Hematopoietic multipotent progenitor cell (in vitro differentiated cells): ENCODE measurements at places on chromosomes 5 and 9.

DNA sequence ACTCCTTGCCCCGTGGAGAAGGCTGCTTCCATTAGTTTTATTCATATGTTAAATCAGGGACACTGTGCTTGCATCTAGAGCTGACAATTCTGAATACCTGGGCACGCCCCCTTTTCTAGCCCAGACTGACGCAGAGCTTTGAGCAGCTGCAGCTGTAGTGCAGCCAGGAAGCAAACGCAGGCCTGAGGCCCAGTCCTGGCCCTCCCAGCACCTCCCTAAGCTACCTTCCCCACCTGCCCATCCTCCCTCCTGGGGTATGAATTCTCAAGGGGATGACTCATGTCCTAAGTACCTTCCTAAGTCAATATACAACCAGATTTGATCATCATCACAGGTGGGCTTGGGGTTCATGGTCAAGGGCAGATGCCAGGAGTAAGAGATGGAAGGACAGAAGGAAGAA lies 3.5 kb downstream of the PHF19 start:
- DNase-seq, result no peak

DNA sequence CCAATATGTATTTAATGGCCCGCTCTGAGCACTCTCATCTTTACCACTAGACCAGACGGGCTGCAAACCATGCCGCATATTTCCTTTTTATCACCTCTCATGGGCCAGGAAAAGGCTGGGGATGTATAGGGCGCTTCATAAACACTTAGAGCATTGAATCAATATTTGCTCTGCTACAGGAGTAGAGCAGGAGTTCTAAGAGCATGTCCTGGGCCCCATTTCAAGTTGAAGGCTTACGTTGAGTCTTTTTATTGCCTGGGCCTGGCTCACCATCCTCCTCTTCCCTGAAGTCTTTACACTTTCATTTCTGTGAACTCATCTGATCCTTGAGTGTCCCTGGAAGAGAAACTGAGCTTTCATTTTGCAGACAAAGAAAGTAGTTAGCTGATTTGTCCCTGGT lies 112.4 kb downstream of the FSTL4 start:
- no peak for DNase-seq

DNA sequence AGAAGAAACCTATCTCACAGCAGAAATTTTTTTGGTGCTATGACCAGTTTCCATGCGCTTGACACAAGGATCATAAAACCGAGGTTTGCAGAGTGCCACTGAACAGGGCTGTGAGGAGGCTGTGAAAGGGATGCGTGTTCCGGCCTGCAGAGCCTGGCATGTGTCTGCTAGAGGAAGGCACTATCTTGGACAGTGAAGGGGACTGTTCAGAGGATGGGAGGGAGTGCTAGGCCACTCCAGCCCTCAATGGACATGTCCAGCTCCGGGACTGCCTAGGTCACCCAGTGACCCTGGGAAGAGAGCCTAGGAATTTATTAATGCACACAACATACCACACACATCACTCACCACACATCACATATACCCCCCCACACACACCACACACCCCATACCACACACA lies 275.9 kb downstream of the GADD45G start:
- no peak for DNase-seq

DNA sequence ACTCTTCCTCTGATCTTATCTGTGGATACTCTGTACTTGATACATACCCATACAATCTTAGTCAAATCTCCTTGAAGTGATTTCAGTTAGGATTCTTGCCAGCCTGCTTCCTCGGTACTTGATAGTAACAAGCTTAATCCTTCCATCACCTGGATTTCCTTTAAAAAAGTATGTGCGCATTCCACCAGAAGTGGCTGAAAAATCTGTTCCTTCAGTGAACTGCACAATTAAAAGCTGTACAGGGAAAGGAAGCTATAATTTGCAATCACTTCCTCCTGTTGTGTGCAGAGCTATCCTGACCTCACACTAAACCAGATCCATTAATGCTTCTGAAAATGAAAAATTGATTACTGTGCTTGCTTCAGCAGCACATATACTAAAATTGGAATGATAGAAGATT lies 47.3 kb downstream of the PWWP2A start:
- DNase-seq, result no peak

GRCh38 chr9:27041746-27042145 lies 36.3 kb upstream of the LRRC19 start:
- no peak for DNase-seq

DNA sequence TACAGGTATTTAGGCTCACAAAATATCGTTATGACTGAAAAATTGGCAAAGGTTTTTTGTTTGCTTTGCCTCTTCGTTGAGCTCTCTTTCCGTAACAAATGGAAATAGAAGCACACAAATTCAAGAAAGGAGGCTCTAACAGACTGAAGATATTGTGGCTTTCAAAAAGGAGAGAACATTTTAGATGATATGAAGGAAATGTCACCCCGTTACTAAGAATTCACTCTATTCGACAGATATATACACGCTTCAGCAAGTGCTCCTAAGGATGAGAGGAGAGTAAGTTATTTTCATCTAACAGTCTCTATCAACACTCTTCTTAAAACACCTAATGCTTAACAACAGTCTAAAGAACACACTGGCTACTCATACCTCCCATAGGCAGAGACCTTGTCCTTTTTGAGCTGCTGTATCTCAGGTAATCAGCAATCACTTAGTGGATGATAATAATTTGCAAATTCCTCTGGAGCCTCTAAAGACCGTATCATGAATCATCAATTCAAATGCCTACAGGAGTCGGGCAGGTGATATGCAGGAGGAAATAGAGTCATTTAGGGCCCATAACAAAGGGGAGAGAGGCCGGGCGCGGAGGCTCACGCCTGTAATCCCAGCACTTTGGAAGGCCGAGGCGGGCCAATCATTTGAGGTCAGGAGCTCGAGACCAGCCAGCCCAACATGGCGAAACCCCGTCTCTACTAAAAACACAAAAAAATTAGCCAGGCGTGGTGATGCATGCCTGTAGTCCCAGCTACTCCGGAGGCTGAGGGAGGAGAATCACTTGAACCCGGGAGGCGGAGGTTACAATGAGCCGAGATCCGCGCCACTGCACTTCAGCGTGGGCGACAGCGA lies 1.4 kb upstream of the HSDL2 start:
- no peak for DNase-seq

- peak; percentile 28 for DNase-seq
Measured at GRCh38 chr5:123036391-123037103, at the start of gene PPIC. PPIC (minus strand) TSS chr5:123036725; CDS start chr5:123036625, 100 bp downstream.

DNA sequence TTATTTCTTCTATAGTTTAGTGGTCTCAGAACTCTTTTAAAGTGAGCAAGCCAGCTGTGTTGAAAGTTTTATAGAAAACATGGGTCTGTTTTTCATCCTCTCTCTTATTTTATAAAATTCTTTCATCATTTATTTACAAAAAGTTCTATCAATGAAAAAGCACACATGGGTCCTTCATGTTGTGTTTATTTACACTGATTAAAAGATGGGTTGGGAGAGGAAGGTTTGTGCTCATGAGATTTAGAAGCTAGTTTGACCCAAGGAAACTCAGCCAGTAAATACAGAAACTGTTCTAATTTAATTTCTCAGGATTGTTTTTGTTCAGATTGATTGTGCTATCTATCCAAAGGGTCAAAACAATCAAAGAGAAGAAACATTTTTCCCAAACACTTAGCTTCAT lies 178.8 kb upstream of the KLF9 start:
- no peak for DNase-seq

- DNase-seq, result peak; percentile 65
Measured at GRCh38 chr9:136327304-136327974, at the start of gene GPSM1. GPSM1 (plus strand) TSS chr9:136327539; CDS start chr9:136327696, 157 bp downstream.

DNA sequence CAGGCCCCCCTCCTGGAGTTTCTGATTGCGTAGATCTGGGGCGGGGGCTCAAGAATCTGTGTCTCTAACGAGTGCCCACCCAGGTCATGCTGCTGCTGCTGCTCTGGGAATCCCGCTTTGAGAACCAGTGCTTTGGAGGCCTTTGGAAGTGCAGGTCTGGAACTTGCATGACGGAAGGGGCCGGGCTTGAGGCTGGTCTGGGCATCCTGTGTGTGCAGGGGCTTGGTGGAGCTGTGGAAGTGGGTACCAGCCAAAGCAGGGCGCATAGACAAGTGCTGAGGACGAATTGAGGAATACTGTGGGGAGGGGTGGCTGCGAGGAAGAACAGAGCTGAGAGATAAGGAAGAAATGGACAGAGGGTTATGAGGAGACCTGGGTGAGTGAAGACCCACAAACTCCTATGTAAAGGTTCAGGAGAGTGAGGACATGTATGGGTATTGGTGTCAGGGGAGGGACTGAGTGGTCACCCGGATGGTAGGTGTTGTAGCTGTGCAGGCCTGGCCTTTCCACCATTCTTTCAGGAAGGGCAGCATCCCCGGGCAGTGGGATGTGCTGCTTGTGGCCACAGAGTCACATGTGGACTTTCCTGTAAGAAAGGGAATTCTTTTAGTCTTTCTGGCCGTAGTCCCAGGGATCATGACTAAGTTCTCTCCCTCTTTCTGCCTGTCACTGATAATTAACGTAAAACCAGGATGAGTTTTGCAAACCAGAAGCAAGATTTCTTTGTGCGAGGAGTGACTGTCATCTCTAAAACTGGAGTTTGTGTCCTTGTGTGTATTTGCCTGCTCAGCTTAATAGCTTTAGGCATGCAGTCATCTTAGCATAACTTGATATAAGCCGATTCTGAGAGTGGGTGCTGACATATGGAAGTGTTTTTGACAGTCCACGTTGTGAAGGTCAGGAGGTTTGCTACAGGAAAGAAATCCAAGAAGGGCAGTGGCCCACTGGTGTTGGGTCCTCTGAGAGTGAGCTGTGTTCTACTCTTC lies 43.3 kb upstream of the TJP2 start:
- DNase-seq, result no peak

- no peak for DNase-seq
Measured at GRCh38 chr9:4640027-4640426, 22.1 kb upstream of the PLPP6 start.

DNA sequence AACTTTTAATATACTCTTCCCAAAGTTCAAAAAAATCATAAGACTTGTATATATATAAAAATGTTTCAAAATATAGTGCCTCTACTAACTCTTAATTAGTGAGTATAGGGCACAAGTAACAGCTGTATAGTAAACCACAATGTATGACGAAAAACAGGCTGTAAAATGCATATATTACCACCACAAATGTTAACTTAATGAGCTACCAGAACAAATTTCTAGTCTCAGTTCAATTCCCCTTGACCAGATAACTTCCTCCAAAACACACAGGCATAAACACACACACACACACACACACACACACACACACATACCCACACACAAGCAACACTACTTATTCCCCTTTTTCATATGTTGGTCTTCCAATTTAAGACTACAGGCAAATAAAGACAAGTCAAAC lies 78.8 kb downstream of the FBXL17 start:
- DNase-seq, result no peak

DNA sequence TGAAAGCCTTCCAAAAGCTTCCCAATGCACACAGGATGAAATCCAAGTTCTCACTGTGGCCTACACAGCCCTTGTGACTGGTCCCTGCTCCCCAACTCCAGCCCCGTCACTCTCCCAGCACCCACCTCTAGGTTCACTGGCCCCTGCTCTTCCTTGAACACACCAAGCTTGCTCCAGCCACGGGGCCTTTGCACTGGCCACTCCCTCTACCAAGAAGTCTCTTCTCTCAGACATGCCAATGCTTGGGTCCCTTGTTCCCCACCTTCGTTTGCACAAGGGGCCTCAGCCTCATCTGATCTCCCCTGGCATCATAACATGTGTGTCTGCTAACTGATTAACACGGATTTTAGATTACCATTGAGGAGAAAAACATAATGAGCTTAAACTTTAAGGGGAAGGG lies 56.0 kb downstream of the ROR2 start:
- no peak for DNase-seq

DNA sequence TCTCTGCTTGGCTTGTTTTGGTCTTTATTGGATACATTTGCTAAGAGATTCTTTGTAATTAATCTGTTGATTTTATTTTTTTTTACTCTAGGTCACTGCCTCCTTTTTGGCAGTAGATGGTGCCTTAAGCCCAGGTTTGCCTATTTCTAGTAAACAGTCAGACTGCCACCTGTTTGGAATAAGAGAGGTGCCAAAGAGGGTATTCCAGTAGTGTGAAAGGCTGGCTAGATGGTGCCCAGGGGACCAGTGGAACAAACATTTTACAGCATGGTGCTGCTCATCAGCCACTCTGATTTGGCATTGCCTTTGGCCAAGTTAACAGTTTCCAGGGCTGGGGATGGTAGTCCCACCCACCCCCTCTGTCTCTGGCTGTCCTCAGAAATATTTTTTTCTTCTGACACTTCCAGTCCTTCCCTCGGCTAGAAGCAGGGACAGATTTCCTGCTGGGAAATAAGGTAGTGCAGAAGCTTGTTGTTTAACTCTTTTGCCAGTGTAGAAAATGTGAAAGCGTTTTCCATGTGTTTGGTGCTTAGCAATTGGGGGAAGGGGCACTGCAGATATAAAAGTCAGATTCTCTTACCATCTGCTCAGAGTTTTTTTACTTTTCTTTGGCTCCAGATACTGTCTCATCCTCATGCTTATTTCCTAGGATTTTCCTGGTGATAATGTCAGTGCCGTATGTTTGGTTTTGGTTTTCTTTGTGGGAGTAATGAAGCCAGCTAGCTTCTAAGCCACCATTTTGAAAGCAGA lies 36.6 kb upstream of the FBXL7 start:
- DNase-seq, result no peak

DNA sequence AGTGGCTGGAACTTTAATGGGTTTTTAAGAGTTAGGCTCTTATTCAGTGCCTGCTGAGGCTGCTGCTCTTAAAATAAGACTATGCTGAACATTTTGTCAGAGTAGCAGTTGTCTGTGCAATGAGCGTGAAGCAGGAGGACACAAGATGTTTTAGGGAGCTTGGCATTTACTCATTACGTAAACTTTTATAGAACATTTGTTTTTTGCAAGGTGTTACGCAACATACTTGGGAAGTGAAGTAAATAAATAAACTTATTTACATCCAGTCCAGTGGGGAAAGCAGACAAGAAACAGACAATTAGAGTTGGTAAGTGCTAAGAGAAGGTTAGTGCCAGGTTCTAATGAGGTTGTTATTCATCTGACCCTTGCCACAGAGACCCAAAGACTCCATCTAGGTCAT lies 226.0 kb downstream of the HINT1 start:
- no peak for DNase-seq
